Stimulated activated CD8-positive, alpha-beta memory T cell treated with anti-CD3 and anti-CD28 coated beads, Interleukin-4, amount 100 ng/mL, for 1 hour (primary cell): ENCODE measurements at places on chromosomes 2 and 18.

DNA sequence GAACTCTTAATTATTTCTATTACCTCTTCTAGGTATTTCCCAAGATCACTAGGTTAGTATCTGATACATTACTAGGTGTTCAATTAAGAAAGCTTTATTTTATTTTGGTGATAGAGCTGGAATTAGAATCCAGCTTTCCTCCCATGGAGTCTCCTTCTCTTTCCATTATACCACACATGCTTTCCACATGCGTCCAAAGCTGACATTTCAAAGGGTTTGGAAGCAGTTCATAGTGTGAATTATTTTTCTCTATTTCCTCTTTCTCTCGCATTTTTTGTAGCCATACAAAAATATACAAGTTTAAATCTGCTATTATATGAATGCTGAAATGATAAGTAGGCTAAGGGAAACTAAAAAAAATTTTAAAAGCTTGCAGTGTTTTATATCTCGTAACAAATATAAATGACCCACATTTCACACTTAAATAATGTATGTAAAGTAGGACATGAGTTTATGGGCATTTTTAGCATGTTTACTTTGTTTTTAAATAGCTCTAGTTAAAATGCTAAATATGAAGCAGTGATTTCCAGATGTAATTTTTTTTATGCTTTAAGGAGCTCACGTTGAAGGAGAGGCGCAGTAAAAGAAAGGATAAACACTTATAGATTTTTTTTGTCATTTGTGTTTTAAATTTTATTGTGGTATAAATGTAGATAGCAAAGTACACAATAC lies 20.1 kb downstream of the ZC3H6 start:
- DNase-seq: no peak

DNA sequence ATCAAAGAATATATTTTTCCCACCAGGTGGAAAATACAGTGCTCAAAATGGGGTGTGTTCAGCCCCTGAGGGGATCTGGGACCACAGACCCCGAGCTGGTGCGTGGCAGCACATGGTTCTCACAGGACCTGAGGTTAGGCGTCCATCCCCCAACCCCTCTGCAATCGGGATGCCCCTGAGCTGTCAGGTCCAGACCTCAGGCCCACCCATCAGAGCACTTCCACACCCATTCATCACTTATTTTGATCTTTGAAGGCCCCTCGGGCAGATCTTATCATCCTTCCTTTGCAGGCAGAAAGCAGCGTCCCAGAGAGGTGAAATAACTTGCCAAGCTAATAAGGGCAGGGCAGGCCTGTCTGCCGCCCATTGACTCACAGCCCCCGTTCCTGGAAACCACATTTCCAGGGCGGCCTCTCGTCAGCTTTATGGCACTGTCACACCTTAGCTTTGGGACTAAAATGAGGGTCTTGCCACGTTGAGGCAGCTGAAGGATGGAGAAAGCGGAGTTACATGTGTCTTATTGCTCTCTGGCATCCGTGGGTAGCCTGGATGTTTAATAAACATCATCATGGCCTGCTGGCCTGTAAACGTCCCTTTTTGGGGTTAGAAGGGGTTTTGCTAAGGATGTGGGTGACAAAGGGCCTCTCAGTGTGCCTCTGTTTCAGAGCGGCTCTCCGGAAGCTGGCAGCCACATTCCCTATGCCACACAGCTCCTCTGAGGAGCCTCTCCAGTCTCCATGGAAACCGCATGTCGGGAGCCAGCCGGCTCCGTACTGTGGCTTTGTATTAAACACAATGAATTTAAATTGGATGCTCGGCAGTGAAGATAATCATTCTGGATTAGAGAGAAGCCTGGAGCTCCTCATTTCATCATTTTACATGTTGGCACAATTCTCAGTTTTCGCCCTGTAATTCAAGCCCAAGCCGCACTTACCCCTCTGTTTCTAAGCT lies 58.3 kb upstream of the MAPRE3 start:
- no peak for DNase-seq

GRCh38 chr2:98293030-98293429 lies 53.2 kb upstream of the CNGA3 start:
- DNase-seq: no peak

- no peak for DNase-seq
These were observed 145.1 kb upstream of the SLC1A4 start for GRCh38 chr2:64844087-64844486.

GRCh38 chr2:100824842-100825241 lies 4.9 kb downstream of the NPAS2 start:
- no peak for DNase-seq

DNA sequence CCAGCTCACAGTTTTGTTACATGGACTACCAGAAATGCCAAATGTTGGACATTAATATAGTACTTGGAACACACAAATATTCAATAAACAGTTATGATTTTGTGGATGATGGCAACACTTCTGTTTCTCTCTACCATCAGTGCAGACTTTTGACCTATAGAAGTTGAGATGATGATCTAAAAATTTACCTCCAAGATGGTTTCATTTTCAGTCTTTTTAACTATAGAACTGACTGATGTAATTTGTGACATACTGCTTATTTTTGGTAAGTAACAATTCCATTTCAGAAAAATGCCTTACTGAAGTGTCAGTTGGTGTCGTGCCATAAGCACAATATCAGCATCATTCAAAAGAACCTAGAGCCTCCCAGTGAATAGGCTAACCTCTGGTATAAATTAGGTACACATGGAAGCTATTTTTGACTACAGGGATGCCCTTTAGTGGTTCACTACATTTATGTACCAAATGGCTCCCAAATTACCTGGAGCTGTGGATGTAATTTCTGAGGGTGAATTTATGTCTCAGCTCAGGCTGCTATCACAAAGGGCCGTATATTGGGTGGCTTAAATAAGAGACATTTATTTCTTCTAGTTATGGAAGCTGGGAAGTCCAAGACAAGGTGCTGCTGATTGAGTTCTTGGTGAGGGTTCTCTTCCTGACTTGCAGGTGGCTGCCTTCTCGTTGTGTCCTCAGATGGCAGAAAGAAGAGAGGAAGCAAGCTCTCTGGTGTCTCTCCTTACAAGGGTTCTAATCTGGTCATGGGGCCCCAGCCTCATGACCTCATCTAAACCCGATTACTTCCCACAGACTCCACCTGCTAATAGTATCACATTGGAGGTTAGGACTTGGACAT lies 66.5 kb downstream of the ALPK2 start:
- no peak for DNase-seq

- no peak for DNase-seq
These were observed 124.4 kb downstream of the LRRTM4 start for GRCh38 chr2:77397763-77398162.

- no peak for DNase-seq
These were observed 129.9 kb downstream of the SOCS6 start for GRCh38 chr18:70418546-70419311.

DNA sequence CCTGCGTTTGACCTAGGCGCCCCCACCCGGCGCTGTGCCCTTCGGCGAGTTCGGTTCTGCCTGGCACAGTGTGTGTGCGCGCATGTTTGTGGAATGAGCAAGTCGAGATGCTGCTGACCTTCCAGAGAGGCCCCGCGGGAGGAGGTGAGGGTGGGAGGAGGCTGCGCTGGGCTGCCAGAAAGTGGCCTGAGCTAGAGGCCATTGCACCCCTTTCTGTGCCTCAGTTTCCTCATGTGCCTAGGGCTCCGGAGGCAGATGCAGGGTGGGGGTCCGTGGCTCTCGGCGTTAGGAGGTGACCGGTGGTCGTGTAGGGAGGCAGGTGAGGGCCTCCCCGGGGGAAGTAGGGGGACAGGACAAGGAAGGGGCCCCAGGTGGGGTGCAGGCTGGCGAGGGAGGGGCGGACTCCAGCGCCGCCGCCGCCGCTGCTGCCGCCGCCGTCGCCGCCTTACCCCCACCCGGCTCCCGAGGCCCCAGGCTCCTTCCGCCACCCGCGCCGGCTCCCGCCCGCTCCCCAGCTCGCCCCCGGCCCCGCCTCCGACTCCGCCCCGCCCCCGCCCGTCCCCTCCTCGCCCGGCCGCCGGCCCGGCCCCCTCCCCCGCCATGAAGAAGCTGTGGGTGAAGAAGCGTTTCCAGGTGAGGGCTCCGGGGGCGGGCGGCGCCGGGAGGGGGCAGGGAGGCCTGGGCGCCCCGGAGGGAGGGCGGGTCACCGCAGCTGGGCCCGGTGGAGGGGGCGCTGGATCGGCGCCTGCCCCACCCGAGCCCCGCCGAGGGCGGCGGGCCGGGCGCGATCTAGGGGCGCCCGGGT lies 7.0 kb downstream of the SPEG start:
- DNase-seq: no peak

- DNase-seq: no peak
These were observed 121.8 kb downstream of the SPHKAP start for GRCh38 chr2:228059735-228060134.
